ENCODE measurements at places on chromosomes 4 and X. TPM values are rescaled to one million over a fixed set of nuclear protein-coding genes. Genes with fewer than 3 reads are reported as not detected.

Gene BEND2
- total RNA-seq: not detected

Gene RHOXF2
- total RNA-seq: not detected

Gene EFHC2
- 2.0 TPM for total RNA-seq

Gene CT55
- not detected for total RNA-seq

Gene GAGE12F
- total RNA-seq: not detected

Gene MAGEA1
- not detected for total RNA-seq

Gene RTL5
- total RNA-seq: 4.1 TPM

Gene HSPA4L
- total RNA-seq: 8.2 TPM

Gene PNCK
- 18.3 TPM for total RNA-seq

Gene GPC4
- 1.2 TPM for total RNA-seq

Gene CCDC160
- total RNA-seq: 2.0 TPM

Gene MTMR8
- total RNA-seq: 4.5 TPM

- DNase-seq: no peak
These were observed 32.5 kb upstream of the AADAT start for GRCh38 chr4:170122252-170122651.

DNA sequence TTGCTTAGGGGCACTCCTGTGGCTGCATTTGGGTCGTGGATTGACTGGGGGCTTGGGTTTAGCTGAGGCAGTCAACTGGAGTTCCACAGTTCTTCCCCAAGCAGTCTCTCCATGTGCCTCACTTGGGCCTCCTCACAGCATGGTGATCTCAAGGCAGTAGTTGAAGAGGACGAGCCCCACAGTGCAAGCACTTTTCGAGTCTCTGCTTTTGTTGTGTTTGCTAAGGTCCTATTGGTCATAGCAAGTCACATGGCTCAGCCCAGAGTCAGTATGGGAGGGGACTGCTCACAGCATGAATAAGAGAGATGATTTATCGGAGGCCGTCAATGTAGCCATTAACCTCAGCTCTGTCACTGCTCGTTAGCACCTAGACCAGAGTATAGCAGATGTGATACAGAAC, 29.7 kb downstream of the BMX start:
- no peak for DNase-seq

- no peak for DNase-seq
These were observed 170.4 kb downstream of the FRAS1 start for GRCh38 chr4:78227411-78228057.

- DNase-seq: no peak
These were observed 11.3 kb upstream of the BTC start for GRCh38 chr4:74805601-74806000.

DNA sequence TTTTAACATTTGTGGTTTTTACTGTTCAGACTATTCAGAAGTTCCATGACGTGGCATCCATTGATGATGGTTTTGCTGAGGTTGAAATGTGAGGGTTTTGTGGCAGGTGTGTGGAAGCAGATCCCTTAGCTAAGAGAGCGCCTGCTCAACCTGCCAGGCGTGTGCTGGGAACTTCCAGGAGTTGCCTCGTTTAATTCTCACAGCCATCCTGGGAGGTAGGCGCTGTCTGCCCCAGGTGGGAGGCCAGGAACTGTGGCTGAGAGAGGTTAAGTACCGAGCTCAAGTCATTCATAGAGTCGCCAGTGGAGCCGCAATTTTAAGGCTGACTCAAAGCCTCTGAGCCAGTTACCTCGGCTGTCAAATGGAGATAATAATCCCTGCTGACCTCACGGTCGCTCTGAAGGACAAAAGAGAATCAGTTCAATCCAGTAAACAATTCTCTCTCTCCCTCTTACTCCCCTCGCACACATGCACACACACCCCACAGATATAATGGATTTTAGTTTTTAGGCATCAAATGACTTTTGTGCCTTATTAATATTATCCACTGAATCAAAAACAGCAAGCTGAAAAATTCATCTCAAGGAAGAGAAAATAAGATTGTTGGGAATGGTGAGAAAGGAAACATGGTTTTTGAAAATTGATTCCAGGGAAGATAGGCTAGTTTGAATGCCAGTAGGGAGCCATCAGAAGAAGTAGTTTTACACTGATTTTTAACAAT, 171.3 kb downstream of the PTTG2 start:
- DNase-seq: no peak

DNA sequence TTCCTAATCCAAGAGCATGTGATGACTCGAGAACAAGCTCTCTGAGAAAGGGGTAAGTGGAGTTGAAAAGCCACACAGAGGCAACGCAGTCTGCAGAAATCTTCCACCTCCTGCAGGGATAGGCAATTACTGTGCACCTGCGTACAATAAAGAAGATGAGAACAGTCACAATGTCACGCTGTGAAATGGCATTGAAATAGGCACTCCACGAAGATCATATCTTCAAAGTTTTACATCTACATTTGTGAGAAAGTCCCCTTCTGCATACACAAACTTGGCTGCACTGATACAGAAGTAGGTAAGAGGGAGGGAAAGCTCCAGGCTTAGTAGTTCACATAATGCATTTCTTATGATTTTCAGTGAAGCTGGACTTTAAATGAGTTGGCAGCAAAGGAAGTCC, 27.1 kb downstream of the DDX60L start:
- no peak for DNase-seq

- no peak for DNase-seq
These were observed 43.5 kb upstream of the LAMP2 start for GRCh38 chrX:120512627-120513026.

DNA sequence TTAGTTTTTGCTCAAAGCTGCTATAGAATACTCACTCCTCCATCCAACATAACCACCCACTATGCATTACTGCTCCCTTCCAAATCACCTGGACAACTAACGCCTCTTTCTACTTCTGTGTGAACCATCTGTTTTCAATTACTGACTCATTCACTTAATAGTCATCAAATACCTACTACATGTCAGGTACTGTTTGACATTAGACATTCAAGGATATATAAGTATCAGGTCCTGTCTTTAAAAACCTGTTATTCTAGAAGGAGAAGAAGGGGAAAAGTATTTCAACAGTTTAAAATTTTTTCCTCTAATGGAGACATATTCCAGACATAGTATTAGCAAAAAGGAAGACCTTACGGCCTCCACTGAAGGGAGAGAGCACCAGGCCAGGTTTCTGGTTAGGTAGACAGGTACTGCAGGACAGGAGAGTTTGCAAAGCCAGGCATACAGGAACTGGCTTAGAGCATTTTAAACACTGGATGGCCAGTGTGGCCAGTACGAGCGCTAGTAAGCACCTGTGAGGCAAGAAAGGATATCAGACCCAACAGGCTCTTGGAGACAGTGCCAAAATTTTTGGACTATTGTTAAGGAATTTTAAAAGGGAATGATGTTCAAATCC, 39.0 kb downstream of the SH3RF1 start:
- no peak for DNase-seq

GRCh38 chr4:189098932-189099696, 841.6 kb upstream of the FRG1 start:
- DNase-seq: no peak

DNA sequence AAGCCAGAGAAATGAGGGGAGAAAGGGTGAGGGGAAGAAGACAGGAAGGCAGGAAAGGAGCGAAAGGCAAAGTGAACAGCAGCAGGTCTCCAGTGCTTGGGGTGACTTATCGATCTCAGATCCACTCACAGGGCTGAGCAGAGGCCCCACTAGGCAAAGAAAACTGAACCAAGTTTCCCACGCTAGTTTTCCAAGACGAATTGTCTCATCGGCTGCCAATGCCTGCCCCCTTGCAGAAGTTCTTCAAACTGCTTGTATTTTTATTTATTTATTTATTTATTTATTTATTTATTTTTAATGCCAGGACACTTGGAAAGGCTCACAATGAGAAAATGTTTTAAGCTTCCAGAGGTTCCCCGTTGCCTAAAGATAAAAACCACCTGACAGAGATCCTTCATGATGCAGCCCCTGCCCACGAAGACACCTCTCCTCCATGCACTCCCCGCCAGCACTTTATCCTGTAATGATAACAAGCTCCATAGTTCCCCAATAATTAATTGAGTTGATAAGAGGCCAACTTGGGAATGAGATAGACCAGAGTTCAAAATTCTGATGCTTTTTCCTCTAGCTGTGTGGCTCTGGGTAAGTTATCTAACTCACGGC, 43.2 kb downstream of the QDPR start:
- no peak for DNase-seq

GRCh38 chr4:121696170-121696580, 605 bp downstream of the ANXA5 start:
- DNase-seq: peak; percentile 49

DNA sequence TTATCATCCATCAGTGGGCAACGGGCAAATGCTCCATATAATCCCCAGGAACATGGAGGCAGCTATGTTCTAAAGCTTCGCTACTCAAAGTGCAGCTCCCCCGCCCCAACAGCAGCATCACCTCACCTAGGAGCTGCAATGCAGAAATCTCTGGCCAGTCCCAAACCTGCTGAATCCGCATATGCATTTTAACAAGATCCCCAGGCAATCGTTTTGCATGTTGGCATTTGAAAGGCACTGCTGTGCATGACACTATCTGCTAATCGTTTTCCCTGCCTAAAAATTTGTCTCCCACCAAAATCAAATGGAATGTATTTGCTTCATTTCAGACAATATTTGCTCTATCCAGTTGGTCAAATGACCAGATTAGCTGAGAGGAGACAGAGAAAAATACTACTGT, 15.2 kb downstream of the ADGRG2 start:
- DNase-seq: no peak

DNA sequence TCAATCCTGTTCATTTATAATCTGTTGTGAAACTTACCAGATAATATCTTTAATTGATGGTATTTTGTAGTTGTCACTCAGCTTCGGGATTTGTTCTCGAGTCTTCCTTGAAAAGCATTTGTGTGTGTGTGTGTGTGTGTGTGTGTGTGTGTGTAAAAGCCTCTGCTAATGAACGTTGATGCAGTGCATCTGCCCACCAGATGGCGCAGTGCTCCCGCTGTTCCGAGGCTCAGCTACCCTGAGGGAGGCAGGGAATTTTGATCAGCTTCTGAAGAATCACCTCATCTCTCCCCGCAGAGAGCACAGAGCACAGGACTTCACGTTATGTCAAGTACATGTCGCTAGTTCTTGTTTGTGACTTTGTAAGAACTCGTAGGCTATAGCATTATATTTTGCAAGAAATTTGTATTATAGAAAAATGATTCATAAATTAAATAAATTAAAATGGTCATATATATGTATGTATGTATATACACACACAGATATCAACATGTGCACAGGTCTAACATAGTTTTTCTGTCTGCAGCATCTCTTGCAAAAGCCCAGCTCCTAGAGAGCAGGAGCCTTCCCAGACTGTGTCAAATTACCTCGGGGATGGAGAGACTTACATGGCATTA, 316.7 kb upstream of the IGFBP7 start:
- peak; percentile 49 for DNase-seq

GRCh38 chr4:41204400-41204978, 9.9 kb downstream of the APBB2 start:
- DNase-seq: no peak

DNA sequence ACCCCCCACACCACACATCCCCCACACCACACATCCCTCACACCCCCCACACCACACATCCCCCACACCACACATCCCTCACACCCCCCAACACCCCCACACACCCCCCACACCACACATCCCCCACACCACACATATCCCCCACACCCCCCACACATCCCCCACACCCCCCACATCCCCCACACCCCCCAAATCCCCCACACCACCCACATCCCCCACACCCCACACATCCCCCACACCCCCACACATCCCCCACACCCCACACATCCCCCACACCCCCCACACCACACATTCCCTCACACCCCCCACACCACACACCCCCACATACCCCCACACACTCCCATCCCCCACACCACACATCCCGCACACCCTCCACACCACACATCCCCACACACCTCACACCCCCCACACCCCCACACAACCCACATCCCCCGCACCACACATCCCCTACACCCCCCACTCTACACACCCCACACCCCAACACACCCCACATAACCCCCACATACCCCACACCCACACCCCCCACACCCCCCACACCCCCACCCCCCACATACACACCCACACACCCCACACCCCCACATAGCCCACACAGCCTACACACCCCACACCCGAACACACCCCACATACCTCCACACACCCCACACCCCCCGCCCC, 172.9 kb downstream of the DCLK2 start:
- no peak for DNase-seq

DNA sequence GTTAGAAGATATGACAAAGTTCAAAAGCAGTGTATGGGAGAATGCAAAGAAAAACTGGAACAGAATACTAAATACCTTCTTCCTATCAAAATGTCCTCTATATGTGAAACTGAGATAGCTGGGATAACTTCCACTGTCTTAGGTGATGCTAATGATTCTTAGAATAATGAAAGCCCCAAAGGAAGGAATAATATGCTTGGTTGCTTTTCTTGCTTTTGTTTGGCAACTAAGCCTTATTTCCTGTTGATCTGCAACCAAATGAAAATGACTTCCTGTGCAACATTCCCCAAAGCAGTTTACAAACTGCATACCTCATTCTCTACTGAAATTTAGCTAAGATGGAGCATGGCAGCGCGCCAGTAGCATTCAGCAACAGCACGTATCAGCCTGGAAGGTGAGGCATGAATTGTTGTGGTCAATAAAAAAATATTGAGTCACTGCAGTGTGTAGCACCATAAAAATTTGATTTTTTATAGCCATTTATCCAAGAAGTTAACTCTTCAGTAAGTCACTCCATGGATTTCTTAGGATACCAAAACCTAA, 18.7 kb downstream of the NDNF start:
- no peak for DNase-seq

GRCh38 chr4:79164907-79165610, 160.8 kb downstream of the NAA11 start:
- no peak for DNase-seq

DNA sequence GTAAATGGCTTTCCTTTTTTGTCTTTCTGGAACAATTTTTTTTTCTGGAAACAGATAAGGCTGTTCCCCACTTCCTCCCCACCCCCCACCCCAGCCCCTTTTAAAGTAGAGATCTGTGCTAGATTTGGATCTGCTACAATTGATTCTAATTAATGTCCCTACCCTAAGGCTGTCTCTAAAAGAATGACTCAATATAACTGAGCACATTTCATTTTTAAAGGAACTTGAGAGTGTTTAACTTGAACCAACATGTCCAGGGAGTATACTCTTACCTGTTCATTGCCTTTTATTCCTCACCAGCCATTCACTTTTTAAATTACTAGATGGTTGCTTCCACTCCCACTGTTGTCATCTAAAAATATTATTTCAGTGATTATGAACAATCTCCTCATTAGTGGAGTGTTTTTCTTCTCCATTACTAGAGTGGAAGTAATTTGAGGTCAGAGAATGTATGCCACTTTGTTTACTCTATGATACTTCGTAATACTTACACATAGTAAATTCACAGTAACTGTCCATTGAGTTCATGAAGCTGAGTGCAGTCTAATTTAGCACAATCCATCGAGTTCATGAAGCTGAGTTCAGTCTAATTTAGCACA, 14.1 kb upstream of the CNOT6L start:
- no peak for DNase-seq

GRCh38 chrX:65781845-65782244, 114.4 kb downstream of the MSN start:
- no peak for DNase-seq
